ENCODE measurements at places on chromosomes 12 and 14. TPM values are rescaled to one million over a fixed set of nuclear protein-coding genes. Genes with fewer than 3 reads are reported as not detected.

The PLD4 gene
- total RNA-seq: under 0.01 TPM

The LPAR5 gene
- not detected for total RNA-seq

The EML1 gene
- total RNA-seq: 38.3 TPM

The RTN1 gene
- total RNA-seq: 1.5 TPM

The ST8SIA1 gene
- 7.1 TPM for total RNA-seq

The SMIM41 gene
- total RNA-seq: 0.24 TPM

The PTPN21 gene
- total RNA-seq: 16.0 TPM

The DAAM1 gene
- 10.2 TPM for total RNA-seq

The AQP2 gene
- total RNA-seq: not detected

The METTL17 gene
- total RNA-seq: 42.4 TPM

The LRRC10 gene
- total RNA-seq: not detected

The L2HGDH gene
- total RNA-seq: 2.8 TPM

The NUAK1 gene
- total RNA-seq: 37.3 TPM

The TEAD4 gene
- total RNA-seq: 18.9 TPM

The CD4 gene
- total RNA-seq: 3.2 TPM

The WIF1 gene
- not detected for total RNA-seq

The FAM181A gene
- total RNA-seq: not detected

The PIK3C2G gene
- not detected for total RNA-seq

The FGF23 gene
- not detected for total RNA-seq

Measured in hair follicle dermal papilla cell (primary cell).